ENCODE measurements at places on chromosomes 12 and 14.

- DNase-seq = no peak
Measured at GRCh38 chr12:132952371-132953162, 3.5 kb downstream of the ZNF605 start.

GRCh38 chr14:68333262-68333661, 459.6 kb downstream of the ZFP36L1 start:
- no peak for DNase-seq

DNA sequence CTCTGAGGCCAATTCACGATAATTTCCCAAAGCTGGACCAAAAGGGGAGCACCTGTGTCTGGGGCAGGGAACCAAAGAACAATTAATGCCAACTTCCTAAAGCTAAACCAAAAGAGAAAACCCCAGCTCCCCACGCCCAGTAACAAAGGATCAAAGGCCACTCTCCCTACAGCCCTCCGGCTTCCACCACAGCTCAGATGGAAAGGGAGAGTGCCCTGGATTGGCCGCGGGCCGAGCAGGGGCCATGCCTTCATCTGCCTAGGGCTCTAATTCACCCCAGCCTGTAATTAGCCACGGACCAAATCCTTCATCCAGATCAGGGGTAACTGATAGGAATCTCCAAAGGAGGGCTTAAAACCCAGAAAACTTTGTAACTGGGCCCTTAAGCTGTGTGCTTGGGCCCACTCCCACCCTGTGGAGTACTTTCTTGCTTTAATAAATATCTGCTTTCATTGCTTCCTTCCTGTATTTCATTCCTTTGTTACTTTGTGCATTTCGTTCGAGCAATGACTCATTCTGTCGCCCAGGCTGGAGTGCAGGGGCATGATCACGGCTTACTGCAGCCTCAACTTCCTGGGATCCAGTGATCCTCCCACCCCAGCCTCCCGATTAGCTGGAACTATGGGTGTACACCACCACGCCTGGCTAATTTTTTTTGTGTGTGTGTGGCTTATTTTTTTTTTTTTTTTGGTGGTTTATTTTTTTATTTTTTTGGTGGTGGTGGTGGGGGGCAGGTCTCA, 65.5 kb upstream of the PPP4R3A start:
- DNase-seq = no peak

- peak; percentile 66 for DNase-seq
Measured at GRCh38 chr14:99604766-99605298, 825 bp upstream of the CCDC85C start.

DNA sequence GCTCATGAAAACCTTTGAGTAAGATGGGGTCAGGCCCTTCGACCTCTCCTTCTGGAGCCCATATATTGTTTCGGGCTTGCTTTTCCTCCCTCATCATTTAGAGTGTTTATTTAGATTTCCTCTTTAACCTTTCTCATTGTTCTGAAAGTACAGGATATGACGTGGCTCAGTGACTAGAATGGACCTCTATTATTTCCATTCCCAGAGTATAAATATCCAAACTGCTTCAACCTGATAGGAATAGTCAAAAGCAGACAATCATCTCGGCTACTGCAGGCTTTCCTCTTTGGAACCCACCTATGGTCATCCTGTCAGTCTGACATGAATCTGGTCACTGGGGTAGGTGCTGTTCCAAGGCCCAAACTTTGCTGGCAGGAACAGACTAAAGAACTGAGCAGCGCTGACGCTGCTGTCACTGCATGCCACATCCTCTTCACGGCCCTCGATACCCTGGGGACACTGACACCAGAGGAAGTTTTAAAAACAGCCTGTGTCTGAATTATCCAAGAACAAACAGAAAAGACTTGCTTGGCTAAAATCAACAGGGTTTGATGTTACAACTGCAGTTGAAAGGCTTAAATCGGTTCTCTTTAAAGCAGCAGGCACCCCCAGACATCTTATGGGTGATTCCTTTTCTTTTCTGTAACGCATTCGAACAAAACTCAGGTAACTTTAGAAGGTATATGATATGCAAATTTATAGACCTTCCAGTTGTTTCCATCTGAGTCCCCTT, 5.0 kb upstream of the DDX47 start:
- DNase-seq = peak; percentile 40

DNA sequence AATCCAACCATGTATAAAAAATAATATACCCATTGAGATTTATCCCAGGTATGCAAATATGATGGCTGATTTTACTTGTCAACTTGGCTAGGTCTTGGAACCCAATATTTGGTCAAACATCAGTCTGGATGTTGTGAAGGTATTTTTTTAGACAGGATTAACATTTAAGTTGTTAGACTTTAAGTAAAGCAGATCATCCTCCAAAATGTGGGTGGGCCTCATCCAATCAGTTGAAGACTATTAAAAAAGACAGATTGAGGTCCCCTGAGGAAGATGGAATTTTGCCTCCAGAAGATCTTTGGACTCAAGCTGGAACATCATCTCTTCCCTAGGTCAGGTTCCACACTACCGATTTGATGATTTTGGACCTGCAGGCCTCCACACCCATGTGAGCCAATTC, 271.2 kb downstream of the TMEM121 start:
- DNase-seq = no peak

DNA sequence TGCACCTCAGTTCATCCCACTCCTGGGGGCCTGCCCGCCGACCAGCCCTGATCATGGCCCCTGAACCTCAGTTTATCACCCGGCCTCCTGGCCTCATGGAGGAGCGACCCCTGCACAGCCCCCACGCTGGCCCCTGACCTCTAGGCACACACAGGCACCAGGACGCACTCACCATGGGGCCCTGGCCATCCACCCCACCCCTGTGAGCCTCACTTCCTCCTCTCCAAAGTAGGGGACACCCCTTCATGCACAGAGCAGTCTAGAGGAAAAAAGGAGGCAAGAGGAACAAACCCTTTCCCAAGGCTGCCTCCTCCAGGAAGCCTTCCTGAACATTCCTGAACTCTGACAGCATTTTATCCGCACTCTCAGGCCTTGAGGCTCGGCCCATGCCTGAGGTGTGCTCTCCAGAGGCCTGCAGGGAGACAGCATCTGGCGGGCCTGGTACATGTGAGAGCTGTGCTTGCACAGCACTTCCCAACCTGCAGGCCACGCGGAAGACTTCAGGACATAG, 39.4 kb downstream of the CCNK start:
- DNase-seq = no peak

DNA sequence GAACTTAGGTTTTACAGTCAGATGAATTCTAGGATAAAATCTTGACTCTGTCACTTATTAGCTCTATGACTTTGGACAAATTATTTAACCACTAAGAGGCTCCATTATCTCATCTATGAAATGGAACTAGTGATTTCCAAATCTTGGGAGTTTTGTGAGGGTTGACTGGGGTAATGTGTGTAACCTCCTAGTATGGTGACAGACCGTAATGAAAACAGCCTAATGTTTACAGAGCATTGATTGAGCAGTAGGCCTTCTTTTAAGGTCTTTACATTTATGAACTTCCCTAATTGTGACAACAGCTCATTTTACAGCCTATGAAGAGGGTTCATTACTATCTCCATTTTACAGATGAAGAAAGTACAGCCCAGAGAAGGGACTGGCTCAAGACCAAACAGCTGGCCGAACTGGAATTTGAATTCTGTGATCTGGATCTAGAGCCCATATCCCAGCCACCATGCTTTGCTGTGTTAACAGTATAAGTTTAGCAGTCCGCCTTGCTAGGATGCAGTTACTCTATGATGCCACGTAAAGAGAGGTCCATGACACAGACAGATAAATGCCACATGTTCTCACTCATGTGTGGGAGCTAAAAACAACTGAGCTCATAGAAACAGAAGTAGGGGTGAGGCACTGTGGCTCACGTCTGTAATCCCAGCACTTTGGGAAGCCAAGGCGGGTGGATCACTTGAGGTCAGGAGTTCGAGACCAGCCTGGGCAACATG, 9.1 kb upstream of the FBXL14 start:
- no peak for DNase-seq
